Stomach (tissue), 19 donors: ENCODE measurements at places on chromosomes 11 and 22. TPM values are rescaled to one million over a fixed set of nuclear protein-coding genes. Genes with fewer than 3 reads are reported as not detected.

SLC22A9 gene
- total RNA-seq, result not detected

C11orf87 gene
- not detected for total RNA-seq

BIK gene
- not detected for total RNA-seq

FIBIN gene
- total RNA-seq, result 4.1 TPM

FADD gene
- total RNA-seq, result 5.8 TPM

C11orf42 gene
- total RNA-seq, result not detected

DNA sequence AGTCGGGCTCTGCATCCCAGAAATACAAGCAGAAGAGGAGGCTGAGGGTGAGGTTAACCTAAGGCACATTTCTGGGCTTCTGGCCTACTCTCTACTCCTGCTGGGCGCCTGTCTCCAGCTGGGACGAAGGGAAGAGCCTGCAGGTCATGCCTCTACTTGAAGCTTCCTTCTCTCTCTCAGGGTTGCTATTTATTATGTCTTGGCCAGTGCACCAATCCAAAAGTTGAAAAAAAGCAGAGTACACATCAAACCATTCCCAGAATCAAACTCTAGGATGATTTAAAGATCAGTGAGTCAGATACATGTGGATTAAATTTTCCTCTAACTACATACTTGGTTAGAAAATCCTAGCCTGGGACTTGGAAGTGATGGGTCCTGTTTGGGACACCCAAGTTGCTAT, 60.2 kb upstream of the CDON start:
- DNase-seq, result no peak

DNA sequence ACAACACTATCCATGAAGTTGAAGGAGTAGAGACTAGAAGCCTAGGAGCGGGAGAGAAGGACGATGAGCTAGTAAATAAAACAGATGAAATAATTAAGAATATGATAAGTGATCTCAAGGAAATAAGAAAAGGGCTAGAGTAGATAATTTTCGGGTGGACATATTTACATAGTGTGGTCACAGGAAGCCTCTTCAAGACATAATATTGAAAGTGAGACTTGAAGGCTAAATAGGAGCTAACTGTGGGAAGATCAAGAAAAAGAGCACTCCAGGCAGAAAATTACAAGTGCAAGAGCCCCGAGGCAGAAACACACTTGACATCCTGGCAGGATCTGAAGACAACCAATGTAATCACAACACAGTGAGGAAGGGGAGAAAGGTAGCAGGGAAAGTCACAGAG, 11.9 kb upstream of the PPFIBP2 start:
- DNase-seq, result no peak

DNA sequence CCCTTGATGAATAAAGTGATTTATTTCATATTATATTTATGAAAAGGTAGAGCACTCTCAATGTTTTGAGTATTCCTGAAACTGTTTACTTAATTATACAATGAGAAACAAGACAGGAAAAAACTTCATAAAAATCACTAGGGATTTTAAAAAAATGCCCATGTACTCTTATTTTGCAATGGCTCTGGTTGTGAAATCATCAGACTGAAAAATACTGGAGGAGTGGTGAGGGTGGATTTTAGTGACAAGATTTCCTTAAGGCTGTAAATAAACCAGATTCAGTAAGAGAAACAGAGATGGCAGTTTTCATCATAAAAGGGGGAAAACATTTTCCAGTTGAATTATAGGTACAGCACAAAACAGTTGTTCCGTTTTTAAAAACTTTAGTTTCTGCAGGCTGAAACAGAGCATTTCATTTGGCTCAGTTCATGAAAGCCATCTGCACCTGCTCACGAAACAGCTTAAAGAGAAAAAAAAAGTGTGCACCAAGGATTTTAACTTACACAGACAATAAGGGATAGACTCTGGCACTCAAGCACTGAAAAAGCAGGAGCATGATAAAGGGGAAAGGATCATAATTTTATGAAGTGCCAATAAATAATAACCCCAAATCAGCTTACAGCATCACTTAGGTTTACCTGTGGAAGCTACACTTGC, 100.7 kb downstream of the MAML2 start:
- no peak for DNase-seq

DNA sequence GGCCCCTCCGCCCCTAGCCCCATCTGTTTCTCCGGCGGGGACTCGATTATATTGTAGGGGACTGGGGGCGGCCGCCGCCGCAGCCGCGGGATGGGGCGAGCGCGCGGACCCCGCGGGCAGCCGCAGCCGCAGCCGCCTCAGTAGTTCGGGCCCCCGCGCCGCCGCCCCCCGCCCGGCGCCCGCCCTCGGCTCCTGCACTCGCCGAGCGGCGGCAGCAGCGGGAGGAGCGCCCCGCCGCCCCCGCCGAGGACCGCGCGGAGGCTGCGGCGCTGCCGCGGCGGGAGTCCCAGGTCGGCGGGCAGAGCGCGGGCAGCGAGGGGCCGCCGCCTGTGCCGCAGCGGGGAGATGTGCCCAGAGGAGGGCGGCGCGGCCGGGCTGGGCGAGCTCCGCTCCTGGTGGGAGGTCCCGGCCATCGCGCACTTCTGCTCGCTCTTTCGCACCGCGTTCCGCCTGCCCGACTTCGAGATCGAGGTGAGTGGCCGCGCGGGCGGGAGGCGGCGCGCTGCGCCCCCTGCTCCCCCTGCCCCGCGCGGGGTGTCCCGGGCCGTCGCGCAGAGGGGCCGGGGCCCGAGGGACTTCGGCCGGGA, at the start of gene CECR2:
TSS of gene CECR2 (plus strand) at position 22 of the 587 bp plus-strand sequence. CDS start at position 346, 324 bp downstream.
- DNase-seq, result no peak

- no peak for DNase-seq
Measured at GRCh38 chr11:1728931-1729691, 21.3 kb downstream of the IFITM10 start.

DNA sequence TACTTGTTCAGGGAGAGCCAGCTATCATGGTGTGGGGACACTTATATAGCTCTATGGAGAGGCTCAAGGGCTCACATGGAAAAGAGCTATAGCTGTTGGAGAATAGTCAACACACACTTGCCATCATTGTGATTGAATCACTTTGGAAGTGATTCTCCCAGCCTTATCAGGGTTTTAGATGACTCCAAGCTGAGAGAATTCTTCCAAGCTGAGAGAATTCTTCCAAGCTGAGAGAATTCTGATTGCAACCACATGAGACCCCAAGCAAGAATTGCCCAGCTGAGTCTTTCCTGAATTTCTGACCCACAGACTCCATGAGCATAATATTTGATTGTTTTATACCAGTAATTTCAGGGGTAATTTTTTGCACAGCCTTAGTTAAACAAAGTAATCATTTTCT, 1318.3 kb upstream of the RAG2 start:
- DNase-seq, result peak; percentile 17

DNA sequence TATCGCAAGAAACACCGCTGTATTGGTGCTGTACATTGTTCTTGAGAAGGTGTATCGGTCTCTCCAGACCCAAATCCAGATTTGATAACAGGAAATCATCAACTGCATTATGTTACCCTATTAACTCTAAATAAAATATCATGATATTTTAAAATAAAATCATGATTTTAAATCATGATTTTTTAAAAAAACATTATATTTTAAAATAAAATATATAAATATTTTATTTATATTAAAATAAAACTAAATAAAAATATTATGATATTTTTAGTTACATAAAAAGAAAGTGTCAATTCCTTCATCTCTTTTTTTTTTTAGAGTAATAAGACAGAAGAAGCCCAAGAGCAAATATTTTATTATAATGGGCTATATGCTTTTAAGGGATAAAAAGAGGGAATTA, 27.6 kb downstream of the RBMXL2 start:
- DNase-seq, result no peak

GRCh38 chr22:25083056-25083806, 116.4 kb upstream of the CRYBB3 start:
- no peak for DNase-seq

- no peak for DNase-seq
Measured at GRCh38 chr22:22816766-22817410, 70.7 kb upstream of the IGLL5 start.

DNA sequence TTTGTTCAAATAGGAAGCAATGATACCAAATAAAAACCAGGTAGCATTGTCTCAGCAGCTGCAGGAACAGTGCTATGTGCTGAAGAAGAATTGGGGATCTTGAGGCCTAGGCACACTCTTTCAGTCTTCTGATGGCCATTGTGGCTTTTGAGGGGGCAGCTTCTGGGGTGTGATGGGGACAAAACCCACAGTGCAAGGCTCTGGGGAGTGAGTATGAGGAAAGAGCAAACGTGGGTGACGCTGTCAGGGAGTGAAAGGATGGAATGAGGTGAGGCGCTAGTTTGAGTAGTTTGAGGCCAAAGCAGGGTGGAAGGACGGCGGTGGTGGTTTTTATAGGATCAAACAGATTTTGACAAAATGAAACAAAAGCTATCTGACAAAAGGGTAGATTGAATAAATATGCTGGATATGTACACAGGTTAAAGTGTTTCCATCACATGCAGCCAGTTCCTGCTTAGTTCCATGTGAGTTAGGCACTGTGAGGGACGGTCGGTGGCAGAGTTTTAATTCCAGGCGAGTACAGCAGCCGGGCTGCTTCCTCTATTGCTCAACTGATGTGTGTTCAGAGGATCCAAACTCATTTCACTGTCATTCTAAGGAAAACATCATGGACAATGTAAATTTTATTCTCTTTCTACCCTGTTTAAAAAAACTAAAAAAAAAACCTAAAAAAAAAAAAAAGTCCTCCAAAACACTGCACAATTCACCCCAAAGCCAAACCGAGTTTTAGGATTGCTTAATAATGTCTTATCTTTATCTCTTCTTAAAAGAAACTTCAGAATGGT, 18.9 kb downstream of the ADAMTS15 start:
- no peak for DNase-seq

DNA sequence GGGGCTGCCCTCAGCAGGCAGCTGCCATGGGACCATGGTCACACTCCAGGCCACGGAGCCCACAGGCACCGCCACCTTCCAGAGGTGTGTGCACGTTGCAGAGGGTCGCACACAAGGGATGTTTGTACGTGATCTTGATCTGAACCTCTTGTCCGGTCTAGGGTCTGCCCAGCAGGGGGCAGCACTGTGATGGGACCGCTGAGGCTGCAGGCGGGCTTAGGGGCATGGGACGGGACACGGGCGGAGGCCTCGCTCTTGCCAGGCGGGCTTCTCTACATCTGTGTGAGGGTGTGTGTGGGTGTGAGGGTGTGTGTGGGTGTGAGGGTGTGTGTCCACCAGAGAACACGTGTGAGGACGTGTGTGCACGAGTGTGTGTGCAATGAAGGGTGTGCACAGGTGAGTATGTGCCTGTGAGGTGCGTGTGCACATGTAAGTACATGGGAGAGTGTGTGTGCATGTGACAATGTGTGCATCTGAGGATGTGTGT, 52.4 kb downstream of the CACNA1I start:
- DNase-seq, result peak; percentile 69

GRCh38 chr11:128470081-128470480, 117.3 kb downstream of the ETS1 start:
- DNase-seq, result no peak

- DNase-seq, result no peak
Measured at GRCh38 chr22:49550141-49550430, 277.6 kb downstream of the BRD1 start.

- no peak for DNase-seq
Measured at GRCh38 chr22:38859581-38860282, 12.3 kb downstream of the CBX6 start.
